ENCODE measurements at places on chromosomes 2 and 18.

DNA sequence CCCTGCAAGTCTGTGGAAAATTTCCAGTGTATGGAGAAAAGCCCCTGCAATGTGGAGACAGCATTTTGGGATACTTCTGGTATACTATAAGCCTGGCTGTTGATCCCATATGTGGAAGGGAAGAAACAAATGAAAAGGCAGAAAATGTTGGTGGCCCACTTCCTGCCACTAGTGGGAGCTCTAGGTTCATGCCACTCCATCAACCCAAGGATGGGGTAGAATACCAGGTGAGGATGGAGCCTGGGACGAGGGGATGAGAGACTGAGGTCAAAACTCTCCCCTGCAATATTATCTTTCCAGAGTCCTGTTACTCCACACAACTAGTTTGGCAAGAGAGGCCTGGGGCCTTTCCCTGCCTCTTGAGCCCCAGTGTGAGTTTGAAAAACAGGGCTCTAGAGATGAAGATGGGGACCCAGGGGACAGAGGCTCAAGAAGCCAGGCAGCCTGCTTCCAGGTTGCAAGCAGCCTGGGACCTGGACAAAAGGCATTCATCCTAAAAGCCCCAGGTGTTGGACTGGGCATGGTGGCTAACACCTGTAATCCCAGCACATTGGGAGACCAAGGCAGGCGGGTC lies 31.9 kb downstream of the BMP10 start:
- DNase-seq: no peak

DNA sequence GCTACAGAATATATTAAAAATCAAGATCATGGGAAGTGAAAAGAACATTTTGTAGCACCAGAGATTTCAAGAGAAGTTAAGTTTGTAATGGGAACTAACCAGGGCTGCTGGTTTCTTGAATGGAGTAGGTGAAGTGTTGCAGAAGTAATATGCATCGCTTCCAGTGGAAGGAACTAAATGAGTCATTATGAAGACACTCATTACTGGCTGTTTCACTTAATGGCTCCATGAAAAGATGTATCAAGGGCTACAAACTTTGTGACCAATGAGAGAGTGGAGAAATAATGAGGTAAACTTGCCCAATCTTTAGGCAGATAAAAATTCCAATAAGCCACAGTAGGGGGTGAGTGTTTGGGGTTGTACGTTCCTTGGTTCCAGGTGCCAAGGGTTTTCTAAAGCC lies 380.4 kb upstream of the POU3F3 start:
- DNase-seq: no peak

GRCh38 chr18:11500153-11501122 lies 109.0 kb upstream of the SLC35G4 start:
- no peak for DNase-seq

- no peak for DNase-seq
Measured at GRCh38 chr18:29730073-29730472, 1312.5 kb downstream of the DSC3 start.

DNA sequence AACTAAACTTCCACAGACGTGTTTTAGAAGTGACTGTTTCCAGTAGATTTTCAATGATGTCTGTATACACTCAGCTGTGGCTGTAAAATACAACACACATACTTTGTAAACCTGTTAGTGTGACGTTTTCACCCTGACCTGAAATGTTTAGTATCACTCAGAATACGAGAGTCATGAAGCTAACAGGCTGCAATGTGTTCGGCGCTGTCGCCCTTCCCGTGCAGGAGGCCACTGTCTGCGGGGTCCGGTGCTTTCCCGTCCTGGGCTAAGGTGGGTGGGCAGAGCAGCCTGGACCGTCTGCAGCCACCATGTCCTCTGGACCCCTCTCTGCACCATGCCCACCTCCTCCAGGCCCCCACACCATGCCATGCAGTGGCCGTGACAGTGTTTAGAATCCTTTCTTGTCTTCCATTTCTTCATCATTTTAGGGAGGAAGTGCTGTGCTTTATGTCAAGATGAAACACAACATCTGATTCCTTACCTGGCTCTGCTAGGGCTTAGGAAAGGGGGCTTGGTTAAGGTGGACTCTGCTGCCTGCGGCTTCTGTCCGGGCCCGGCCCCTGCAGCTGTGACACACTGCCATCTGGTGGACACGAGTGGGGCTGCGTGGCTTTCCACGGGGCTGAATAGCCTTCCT lies 53.8 kb upstream of the RBM44 start:
- peak; percentile 66 for DNase-seq

DNA sequence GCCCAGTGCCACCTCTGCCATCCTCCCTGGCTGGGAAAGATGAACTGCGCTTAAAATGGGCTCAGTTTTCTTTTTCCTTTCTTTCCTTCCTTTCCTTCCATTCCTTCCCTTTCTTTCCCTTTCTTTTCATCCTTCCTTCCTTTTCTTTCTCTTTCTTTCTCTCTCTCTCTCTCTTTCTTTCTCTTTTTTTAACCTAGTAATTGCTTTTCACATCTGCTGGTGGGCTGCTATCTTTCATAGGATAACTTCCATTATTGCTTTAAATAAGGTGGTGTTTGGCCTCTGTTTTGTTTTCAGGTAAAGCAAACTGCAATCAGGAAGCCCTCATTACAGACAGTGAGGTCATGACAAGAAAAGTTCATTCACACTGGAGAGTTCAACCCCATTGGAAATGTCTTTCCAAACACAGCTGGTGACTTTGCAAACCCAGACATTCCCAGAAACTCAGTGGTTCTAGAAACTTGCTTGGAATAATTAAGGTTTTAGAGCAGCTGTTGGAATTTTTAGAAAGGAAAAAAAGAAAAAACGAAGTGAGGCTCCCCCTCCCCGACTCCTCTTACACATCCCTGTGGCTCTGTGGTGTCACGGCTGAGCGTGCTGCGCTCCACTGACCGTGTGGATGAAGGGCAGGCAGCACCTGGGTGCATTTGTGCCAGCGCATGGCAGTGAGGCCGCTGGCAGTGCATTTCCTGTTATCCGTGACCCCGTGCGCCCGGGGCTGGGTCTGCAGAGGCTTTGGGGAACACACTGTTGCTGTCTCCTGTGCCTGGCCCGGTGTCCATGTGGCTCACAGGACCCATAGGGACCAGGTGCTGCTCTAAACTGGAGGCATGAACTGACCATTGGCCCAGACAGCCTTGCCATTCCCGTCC lies 76.9 kb downstream of the MBP start:
- peak; percentile 47 for DNase-seq

GRCh38 chr2:127044165-127044718 lies 62.7 kb downstream of the BIN1 start:
- DNase-seq: no peak

DNA sequence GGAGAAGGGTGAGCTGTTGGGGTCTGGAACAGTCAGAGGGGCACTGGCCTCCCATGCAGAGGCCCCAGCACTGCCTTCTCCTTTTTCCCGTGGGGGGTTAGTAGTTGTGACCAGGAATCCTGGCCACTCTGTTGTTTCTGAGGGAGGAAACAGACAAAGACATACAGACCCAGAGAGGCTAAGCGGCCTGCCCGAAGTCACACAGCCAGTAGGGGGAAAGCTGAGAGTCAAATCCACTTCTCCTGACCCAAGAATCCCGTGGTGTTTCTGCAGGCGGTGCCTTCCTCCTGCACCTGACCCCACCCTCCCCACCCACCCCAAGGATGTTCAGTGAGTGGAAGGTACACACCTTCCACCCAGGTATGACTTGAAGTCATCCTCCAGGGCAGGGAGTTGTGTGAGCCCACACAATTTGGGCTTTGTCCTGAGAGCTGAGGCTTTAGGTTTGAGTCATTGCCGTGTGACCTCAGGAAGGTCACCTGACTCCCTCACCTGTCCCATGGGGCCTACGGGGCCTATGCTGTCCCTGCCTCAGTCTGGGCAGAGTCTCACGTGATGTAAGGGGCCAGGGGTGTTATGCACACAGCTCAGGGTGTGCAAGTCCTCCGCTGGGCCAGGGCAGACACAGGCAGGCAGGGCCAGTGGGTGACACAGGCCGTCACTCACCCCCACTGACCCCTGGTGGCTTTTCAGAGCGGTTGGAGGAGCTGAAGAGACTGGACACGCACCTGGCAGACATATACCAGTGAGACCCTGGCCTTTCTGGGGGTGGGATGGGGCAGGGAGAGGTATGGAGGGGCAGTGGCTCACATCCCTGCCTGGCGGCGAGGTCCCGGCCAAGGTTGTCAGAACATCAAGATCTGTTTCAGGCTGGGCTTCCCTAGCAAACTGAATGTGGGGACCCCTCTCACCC lies 5.0 kb downstream of the NT5DC4 start:
- no peak for DNase-seq
